ENCODE measurements at places on chromosomes 2 and 18.

DNA sequence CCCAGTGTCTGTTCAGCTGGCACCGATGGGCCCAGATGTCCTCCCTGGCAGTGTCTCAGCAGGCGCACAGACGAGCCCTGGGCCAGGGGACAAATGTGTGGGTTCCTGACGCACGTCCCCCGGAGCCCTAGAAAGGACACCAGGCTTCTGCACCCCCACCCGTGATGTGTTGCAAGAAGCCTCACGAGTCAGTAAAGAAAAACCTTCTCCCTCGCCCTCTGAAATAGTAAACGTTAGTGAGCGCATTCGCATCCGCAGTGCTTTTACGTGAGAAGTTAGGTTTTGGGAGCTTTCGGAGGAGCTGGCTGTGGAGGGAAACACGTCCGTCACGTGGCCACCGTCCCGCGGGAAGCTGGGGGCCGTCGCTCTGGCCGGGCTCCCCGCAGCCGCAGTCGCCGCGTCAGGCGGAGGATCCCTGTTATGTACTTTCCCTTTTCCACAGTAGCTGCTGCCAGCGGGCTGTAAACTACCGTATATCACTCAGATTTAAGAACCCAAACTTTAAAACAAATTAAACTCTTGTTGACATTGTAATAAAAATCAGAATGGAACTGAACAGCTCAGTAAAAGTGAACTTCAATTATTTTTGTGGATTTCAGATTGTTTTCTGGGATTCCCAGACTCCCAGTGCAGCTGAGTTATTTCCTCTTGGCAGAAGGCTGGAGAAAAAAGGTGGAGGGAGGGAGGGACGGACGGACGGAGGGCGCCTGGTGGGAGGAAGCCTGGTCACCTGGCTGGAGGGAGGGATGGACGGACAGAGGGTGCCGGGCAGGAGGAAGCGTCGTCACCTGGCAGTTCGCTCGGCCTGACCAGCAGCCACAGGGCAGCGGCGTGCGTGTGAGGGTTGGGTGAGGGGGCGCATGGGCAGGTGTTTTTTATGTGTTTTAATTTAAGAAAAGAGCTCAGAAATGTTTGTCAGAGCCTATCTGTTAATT, 112.1 kb downstream of the NFATC1 start:
- no peak for DNase-seq

DNA sequence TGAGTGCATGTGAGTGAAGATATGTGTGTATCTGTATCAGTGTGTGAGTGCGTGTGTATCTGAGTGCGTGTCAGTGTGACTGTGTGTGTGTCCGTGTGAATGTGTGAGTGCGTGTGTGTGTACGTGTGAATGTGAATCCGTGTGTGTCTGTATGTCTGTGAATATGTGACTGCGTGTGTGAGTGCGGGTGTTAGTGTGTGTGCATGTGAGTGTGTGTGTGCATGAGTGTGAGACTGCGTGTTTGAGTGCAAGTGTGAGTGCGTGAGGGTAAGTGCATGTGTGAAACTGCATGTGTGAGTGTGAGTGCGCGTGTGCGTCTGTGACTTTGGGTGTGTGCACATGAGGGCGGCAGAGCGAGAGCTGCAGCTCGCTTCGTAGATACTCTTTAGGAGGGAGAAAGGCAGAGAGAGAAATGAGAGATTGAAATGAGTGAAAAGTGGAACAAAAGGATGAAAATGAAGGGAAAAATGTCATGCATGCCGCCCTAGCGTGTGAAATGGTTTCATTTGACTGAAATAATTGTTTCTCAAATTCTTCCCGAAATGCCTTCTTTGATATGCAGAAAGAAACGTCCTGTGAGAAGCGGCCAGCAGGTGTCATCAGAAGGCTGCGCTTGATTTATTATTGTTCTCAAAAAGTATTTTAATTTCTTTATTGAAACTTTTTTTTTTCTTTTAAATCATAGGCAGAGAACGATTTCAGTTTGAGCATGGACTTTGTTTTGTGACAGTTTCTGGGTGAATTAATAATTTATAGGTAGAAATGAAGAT, 25.6 kb downstream of the ZNF407 start:
- no peak for DNase-seq

- no peak for DNase-seq
Measured at GRCh38 chr2:101571951-101572350, 97.0 kb upstream of the RFX8 start.

GRCh38 chr2:216362730-216363129, 9.6 kb downstream of the MARCHF4 start:
- no peak for DNase-seq

- DNase-seq: no peak
Measured at GRCh38 chr2:88248280-88248828, 78.2 kb downstream of the THNSL2 start.

GRCh38 chr2:212186166-212186565, 352.4 kb downstream of the ERBB4 start:
- DNase-seq: no peak

- no peak for DNase-seq
Measured at GRCh38 chr18:32674491-32674890, 98.3 kb downstream of the KLHL14 start.

- no peak for DNase-seq
Measured at GRCh38 chr2:233447506-233448219, 93.4 kb downstream of the DGKD start.

DNA sequence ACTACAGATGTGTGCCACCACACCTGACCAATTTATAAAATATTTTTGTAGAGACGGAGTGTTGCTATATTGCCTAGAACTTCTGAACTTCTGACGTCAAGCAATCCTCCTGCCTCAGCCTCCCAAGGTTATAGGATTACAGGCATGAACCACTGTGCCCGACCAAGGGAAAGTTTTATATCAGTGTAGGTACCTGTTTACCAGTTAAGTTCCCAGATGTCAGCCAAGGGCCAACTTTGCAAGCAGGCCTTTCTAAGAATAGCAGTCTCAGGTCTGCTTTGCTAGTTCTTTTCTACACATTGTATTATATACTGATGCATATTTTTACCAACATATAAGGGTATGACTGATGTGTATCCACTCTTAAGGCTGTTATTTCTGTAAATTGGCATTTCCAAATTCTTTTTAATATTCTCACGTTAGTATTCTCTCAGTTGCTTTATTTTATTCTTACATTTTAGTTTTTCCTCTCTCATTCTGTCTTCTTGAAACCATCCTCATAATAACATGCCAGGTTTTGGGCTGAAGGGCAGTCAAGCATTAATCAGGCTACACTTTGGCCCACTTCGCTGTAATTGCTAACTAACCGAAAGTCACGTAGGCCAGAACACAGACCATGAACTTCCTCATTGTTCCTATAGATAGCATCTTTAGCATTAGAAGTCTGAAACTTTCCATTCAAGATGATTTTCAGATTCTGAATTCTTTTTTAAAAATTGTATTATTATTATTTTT, 25.0 kb upstream of the CXXC1 start:
- no peak for DNase-seq

DNA sequence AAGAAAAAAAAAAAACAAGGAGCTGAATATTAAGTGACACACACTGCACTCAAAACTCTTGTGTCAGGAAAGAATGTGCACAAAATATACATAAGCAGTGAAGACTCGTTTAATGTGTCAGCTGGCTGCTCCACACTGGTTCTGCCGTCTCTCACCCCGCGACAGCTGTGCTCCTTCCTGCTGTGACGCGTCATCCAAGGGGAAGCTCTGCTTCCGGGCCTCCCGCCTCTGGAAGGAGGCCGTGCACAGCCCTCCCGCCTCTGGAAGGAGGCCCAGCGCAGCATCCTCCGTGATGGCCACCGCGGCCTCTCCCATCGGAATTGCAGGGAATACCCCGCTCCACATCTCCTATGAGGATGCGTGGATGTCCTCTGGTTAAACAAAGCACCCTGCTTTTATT, 151.0 kb downstream of the HDAC4 start:
- DNase-seq: no peak

DNA sequence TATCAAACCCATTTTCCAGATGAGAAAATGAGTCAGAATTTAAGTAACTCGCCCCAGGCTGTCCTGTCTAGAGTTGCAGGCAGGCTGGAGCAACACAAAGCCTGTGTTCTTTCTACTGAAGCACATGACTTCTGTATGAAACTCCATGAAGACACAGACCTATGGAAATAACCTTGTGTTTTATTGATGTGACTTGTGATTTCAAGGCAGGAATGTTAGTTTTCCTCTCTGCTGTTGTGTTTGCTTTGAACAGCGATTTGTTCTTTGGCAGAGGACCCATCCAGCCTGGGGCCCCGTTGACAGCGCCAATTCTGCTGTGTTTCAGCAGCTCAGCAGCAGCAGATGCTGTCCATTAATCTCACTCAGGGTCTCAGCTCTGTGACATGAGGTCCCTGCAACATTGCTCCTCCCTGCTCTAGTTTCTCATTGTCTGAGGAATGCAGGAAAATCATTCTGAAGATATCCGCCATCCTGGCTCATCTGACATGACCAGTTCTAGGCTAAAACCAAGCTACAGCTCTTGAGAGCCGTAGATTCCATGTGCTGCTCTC, 344.3 kb upstream of the RAB12 start:
- DNase-seq: no peak

GRCh38 chr2:8472545-8473323, 209.1 kb upstream of the ID2 start:
- no peak for DNase-seq

DNA sequence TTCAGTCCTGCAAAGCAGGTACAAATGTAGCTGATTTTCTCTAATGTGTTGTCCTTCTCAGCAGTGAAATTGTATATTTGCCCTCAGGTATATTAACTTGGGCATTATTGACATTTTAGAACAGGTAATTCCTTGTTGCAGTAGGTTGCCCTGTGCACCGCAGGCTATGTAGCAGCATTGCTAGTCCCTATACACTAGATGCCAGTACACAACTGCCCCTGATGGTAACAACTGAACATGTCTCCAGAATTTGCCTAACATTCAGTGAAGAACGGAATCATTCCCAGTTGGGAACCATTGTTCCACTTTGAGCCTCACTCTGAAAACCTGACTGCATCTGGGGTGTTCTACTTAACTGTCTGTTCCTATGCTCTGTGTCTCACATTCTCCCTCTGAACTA, 23.1 kb upstream of the TFPI start:
- no peak for DNase-seq

DNA sequence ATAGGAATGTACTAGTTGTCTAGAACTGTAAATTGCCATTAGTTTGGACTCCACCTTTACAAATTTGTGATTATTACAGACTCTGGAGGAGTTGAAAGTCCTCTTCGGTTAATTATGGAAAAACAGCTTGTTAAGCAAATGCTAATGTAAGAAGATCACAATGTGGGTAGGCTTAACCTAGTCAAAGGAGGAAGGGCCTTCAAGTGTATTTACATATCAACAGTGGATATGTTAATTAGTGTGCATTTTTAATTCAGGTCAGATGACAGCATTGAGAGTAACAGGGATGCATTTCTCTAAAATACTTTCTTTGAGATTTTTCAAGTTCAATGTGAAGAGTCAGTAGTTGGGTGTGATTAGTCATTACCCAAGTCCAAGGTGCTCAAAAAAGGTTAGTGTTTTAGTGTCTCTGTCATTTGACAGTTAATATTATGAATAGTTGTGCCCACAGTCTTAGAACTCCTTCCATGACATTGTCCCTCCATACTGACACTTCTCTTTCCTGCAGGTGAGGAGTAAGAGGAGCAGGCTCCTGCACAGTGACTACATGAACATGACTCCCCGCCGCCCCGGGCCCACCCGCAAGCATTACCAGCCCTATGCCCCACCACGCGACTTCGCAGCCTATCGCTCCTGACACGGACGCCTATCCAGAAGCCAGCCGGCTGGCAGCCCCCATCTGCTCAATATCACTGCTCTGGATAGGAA, 28.0 kb downstream of the CD28 start:
- DNase-seq: no peak

GRCh38 chr2:71263386-71263785, 36.5 kb upstream of the PAIP2B start:
- DNase-seq: no peak

DNA sequence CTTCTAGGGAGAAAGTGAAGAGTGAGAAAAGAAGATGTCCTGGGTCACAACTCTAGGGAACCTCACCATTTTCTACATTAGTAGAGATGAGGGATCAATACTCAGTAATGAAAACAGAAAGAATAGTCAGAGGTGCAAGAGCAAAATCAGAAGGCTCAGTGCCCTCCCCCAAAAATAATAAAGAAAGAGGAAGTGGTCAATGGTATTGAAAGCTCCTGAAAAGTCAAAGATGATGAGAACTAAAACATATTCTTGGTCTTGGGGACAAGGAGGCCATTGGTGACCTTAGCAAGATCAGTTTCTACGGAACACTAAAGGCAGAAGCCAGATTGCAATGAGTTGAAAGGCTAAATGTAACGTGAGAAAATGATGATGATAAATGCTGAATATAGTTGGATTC, 24.5 kb upstream of the MYO1B start:
- DNase-seq: no peak

DNA sequence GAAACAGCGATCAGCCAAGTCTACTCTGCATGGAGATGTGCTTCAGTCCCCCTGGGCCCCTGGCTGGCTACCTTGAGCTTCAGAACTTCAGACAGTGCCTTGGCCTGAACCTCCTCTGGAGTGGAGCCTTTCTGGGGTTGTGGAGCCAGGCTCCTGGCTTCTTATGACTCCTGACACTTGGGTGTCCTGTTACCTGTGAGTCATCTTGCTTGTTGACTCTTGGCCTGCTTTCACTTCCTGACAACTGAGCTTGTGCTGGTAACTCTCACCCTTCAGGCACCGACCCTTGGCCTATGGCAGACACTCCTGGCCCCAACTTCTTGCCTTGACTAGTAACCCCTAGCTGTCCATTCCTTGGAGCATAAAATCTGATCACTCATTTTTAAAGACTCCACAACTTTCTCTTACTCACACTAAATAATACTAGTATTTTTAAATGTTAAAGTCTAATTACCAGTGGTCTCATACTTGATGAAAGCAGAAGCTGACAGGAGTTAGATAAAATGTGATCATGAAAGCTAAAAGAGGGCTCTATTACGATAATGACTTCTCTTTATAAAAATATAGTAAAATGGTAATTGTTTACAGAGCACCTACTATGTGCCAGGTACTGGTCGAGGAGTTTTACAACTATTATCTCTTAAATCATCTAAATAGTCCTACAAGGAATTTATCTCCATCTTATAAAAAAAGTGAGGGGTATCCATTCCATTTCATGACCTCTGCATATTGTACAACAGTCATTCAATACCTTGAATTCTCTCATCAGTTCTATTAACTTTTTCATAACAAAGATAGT, 46.3 kb upstream of the VIT start:
- DNase-seq: no peak

- DNase-seq: no peak
Measured at GRCh38 chr2:15895615-15896469, 44.5 kb upstream of the MYCN start.

GRCh38 chr2:79903222-79904000, 390.6 kb downstream of the CTNNA2 start:
- no peak for DNase-seq
